D721Med (cell line): ENCODE measurements at places on chromosomes 12 and 14.

DNA sequence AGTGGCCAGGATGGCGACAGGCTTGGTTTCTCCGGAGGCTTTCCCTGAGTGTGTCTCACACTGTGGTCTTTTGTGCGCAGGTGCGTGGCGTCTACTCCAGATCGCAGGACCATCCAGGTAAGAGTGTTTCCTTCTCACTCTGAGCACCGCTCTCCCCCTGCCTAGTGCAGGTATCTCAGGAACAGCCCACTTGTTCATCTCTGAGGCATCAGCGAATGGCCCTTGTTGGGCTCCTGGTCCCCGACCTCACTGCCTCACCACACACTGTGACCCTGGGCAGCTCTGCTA is 781 bp downstream of the ADGRD1 start:
- DNase-seq = no peak

GRCh38 chr12:124655048-124655697 is 87.8 kb upstream of the NCOR2 start:
- DNase-seq = no peak

DNA sequence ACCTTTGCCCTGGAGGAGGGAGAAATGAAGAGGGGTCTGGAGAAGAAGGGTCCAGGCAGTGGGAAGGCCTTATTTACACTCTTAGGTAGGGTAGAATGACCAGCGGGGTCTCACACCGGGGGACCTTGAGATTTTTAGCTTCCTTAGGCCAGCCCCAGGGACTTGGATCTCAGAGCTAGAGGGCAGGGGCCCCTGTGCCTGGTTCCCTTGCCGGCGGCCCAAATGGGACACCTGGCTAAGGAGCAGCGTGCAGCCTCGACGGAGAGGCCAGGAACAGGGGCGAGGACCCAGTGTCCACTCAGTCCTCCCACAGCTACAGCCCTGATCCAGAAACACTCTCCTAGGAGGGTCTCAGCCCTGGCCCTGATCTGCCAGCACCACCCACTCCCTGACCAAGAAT is 41.8 kb downstream of the DIO3 start:
- no peak for DNase-seq

- no peak for DNase-seq
These were observed 6.1 kb upstream of the TRAF3 start for GRCh38 chr14:102771144-102771543.

DNA sequence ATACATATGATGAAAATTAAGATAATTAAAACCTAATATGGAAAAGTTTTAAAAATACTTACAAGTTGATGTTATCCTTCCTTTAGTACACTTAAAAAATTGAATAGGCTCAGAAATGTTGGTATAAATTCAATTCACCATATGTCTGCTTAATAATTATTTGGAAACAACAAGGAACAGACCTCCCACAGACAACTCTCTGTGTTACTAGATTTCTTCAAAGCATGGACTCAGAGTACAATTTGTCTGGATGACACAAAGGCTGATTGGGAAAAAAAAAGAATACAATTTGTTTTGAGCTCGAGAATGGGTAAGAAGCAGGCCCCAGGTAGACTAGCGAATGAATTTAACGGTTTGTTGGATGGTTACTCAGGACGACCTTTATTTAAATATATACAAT is 48.9 kb upstream of the BTG1 start:
- DNase-seq = no peak

DNA sequence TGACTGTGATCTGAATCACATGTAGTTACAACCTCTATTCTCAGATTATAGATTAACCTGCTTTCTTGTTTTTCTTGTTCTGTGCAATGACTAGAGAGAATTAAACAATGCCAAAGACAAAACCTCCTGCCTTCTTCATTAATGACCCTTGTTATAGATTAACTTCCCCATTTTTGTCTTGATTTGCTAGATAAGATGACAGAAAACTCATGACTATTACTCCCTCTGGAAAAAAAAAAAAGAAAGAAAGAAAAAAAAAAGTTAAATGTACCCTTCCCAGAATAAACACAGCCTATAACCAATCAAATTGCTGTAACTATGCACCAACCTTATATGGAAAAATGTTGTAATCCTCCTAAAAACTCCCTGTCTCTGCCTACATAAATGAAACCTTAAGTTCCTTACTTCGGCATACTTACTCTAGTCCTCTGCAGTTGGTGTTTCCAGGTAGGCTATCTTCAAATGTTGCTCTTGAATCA is 41.1 kb upstream of the PCED1B start:
- no peak for DNase-seq

DNA sequence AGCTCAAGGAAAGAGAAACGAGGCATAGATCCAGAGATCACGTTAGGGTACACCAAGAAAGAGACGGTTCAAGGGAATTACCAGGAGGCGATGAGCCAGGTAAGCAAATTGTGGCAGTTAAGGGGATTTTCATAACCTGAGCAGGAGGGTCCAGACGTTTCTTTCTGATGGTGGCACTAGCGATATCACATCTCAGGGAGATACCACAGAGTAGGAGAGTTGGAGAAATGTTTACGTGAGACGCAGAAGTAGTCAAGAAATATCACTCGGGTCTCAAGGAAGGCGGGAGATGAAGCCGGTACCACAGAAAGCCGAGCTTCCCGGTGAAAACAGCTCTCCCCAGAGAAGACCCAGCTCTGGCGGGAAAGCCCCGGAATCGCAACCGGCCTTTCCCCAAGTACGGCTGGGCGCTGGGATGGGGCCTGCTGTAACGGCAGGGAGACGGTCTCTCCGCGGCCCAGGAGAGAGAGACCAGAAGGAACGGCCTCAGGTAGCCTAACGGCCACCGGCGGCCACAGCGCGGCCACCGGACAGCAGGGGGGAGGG is 485 bp downstream of the SENP1 start:
- no peak for DNase-seq
